Activated CD4-positive, CD25-positive, alpha-beta regulatory T cell treated with anti-CD3 and anti-CD28 coated beads, Interleukin-2, amount 50 U/mL, for 24 hours (primary cell): ENCODE measurements at places on chromosomes 7 and 10.

GRCh38 chr7:100163006-100163531, 4.5 kb upstream of the TRAPPC14 start:
- ATAC-seq: no peak

- ATAC-seq: no peak
Measured at GRCh38 chr7:70376561-70377031, 755.3 kb upstream of the GALNT17 start.

- no peak for ATAC-seq
Measured at GRCh38 chr7:4102231-4102841, 579.8 kb upstream of the FOXK1 start.

DNA sequence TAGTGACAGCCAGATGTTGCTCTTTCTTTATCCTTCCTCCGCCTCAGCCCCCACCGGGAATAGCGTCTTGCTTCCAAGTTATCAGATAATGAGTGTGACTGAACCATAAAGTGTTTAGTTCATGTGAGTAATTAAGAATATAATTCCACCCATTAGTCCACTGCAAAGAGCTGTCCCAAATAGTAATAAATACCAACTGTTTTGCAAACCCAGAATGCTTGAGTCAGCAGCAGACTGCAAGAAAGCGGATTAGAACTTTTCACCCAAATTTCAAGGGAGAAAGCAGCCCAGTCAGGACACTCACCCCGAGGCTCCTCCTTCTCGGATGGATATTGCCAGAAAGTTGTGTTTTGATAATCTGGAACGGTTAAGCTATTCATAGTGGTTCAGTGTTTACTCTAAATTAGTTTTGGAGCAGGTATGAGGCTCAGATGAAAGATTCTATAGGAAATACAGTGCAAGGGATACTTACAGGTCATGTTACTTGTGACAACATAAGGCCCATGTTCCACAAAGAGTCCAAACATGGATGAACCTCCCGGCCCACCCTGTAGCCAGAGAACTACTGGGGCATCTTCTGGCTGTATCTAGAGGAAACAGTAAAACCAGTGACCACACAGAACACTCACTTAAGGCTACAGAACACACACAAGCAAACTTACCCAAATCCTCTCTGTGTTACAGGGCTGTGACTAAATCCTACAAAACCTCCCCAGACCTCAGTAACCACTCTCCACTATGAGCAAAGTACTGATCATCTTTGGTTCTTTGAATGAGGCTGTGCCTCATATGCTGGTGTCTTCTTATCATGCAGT, 50.5 kb downstream of the CPVL start:
- no peak for ATAC-seq

DNA sequence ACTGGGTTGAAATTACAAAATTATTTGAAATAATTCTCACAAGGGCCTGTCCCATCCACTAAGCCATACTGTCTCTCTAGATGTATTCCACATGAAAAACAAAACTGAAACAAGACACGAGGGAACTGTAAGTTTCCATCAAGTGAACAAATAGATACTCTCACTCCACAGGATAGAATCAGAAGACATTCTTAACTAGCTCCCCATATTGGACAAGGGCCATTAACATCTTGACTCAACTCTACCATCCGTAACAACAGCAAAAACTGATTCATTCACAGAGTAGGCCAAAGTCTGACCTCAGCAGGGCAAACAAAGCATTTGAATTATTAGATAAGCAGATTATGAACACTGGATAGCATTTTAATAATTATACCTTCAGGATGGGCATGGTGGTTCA, 29.1 kb downstream of the UBE2H start:
- peak; percentile 33 for ATAC-seq

DNA sequence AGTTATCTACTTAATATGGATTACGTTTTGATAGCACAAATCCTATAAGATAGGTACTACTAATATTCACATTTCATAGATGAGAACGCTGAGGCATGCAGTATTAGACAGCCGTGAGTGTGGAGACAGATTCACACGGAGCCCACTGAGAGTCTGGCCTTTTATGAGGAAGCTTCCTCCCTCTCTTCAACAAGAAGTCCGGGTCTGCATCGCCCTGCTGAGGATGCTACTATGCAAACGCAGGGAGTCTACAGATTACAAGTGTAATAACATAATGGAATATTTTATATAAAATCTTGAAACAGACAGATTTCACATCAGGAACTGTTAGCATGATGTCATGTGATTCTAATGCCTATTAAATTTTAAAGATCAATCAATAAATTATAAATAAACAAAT, 255.9 kb upstream of the GLI3 start:
- ATAC-seq: no peak

GRCh38 chr7:16345979-16346958, 75.1 kb downstream of the CRPPA start:
- no peak for ATAC-seq

DNA sequence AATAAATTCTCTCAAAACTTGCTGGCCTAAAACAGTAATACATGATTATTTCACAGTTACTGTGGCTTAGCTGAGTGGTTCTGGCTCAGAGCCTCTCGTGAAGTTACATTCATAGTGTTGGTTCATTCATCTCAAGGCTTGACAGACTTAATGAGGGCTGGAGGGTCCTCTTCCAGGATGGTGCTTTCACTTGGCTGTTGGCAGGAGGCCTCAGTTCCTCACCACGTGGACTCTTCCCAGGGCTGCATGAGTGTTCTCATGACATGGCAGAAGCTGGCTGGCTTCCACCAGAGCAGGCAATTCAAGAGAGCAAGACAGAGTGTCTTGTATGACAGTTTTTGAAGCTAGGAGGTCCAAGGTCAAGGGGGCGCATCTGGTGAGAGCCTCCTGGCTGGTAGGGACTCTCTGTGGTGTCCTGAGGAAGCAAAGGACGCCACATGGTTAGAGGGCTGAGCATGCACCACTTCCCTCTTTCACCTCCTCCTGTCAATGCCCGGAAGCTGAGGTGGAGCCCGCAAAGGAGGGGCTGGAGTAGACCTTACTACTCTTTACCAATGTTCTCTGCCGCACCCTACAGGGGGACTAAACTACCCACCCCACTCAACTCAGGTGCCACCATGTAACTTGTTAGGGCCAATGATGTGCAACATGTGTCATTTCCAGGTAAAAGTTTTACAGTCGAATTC, 58.2 kb upstream of the YAE1 start:
- ATAC-seq: no peak
